Stimulated activated CD4-positive, alpha-beta T cell treated with anti-CD3 and anti-CD28 coated beads, Interleukin-12 subunit alpha, Interleukin-12 subunit beta, amount 100 ng/mL, for 48 hours (primary cell): ENCODE measurements at places on chromosomes 7 and 10.

DNA sequence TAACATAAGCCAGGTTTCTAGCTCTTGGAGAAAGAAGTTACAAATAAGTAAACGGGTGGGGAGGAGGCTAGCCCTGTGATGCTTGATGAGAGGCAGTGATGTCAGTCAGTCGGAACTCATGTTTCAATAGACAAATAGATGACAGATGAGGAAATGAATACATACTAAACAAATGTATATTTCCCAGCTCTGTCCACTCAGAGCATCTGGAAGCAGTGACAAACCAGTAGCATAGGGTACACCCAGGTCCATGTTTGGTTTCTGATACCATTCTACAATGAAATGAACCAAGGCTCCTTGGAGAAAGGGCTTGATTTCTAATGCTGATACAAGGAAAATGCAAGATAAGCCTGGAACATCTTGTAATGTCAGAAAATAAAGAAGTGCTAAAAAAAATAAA is 30.6 kb downstream of the PODXL start:
- no peak for DNase-seq

- DNase-seq, result no peak
Measured at GRCh38 chr7:37732253-37732652, 48.7 kb downstream of the GPR141 start.

DNA sequence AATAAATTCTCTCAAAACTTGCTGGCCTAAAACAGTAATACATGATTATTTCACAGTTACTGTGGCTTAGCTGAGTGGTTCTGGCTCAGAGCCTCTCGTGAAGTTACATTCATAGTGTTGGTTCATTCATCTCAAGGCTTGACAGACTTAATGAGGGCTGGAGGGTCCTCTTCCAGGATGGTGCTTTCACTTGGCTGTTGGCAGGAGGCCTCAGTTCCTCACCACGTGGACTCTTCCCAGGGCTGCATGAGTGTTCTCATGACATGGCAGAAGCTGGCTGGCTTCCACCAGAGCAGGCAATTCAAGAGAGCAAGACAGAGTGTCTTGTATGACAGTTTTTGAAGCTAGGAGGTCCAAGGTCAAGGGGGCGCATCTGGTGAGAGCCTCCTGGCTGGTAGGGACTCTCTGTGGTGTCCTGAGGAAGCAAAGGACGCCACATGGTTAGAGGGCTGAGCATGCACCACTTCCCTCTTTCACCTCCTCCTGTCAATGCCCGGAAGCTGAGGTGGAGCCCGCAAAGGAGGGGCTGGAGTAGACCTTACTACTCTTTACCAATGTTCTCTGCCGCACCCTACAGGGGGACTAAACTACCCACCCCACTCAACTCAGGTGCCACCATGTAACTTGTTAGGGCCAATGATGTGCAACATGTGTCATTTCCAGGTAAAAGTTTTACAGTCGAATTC is 58.2 kb upstream of the YAE1 start:
- DNase-seq, result no peak

GRCh38 chr7:131425992-131426391 is 98.3 kb downstream of the MKLN1 start:
- no peak for DNase-seq
